ENCODE measurements at places on chromosomes 4 and X.

GRCh38 chr4:37533286-37534033 is 152.7 kb downstream of the RELL1 start:
- DNase-seq, result no peak

GRCh38 chr4:1246111-1246881 is 2.6 kb downstream of the CTBP1 start:
- DNase-seq, result no peak

GRCh38 chr4:140641789-140642439 is 73.2 kb upstream of the UCP1 start:
- no peak for DNase-seq

DNA sequence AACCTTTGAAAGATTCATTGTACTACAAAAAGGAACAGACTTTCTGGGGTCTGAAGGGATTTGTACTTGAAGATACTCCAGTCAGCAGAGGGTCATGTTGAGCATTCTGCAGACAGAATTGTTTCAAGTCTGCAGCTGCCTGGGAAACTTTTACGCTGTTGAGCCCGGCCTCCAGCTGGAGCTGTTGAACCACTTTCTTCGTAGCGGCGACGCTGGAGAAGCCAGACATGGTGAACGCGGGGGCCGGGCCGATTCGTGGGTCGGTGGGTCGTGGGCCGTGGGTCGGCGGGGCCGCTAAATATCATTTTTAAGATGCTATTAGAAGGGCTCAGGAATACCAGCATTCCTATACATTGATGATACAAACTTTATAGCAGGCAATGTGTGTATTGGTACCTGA is 12.0 kb upstream of the RTL9 start:
- no peak for DNase-seq

GRCh38 chr4:65422109-65422508 is 248.2 kb downstream of the EPHA5 start:
- DNase-seq, result no peak

GRCh38 chrX:109501176-109501575 is 19.3 kb upstream of the GUCY2F start:
- no peak for DNase-seq

DNA sequence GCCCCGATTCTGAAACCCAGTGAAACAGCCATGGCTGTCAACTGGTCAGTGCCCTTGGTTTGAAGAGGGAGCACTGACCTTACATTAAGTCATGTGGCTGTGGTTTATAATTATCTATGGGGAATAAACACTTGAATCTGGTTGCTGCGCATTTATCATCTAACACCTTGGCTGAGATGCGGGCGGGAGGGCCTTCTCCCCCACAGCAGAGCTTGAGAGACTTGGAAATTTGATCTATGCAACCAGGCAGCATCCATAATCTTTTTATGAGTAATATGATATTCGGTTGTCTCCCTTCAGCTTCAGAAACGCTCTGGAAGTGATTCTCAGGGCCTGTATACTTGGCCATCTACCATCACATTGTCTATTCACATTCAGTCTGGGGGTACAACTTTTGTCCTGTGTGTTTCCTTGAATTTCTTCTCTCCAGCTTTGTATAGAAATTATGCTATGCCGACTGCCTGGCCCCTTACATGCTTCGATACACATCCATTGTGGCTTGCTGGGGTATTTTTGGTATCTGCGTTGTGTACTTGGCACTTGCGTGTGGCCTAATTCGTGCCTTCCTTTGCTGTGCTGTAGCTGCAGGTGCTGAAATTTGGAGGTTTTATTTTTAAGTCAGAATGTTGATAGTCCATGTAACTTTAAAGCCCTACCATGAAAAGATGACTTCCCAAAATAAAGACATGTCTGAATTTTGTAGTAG is 321.6 kb downstream of the ARHGAP10 start:
- DNase-seq, result no peak

DNA sequence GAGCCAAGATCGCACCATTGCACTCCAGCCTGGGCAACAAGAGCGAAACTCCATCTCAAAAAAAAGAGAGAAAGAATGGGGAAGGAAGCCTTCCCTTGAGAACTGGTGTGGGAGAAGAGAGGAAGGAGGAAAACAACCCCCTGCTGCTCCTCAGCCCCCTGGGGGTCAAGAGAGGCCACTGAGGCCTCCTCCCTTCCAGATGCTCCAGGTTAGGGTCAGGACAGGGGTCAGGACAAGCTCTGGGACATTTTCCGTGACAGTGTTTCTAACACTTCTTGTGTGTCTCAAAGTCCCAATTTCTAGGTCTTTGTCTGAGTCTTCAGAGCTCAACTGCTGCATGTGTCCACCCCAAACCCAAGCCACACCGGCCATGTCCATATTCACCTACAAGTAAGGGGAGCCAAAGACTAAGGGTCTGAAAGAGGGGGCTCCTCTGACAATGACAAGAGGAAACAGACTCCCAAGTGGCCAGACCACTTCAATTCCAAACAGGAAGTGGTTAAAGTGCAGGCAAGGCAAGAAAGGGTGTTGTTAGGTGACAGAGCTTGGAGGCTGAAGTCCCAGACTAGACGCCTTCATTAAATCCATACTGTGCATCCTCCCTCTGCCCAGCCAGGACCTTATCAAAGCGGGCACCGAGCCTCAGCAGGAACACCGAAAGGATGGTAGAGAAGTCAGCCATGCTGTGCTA is 8.3 kb downstream of the L1CAM start:
- DNase-seq, result no peak

GRCh38 chr4:40448875-40449274 is 113.7 kb downstream of the CHRNA9 start:
- DNase-seq, result no peak

DNA sequence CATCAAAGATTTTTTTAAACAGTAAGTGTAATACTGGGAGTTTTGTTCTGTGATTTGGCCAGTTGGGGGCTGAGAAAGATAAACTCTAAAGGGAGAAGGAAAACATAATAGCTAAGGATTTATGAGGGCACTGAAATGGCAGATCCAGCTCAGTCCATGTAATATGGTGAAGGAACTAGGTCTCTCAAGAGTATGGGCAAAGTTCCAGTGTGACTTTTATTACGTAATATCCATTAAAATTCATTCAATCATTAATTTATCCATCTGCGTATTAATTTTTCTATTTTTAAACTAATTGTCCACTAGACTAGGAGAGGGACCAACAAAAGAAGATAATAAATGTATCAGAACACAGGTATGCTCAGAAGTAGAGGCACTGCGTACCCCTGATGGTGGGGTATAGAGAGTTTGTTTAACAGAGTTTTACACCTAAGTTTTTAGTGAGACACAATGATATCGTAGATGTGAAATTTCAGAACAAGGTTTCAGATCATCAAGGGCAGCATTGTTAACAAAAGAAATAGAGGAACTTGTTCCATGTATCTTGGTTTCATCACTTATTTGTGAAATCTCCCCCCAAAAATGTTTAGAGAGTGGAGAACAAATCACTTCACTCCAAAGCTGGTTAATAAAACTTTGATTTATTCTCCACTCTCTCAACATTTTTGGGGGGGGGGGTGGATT is 351.1 kb downstream of the GRXCR1 start:
- DNase-seq, result no peak

DNA sequence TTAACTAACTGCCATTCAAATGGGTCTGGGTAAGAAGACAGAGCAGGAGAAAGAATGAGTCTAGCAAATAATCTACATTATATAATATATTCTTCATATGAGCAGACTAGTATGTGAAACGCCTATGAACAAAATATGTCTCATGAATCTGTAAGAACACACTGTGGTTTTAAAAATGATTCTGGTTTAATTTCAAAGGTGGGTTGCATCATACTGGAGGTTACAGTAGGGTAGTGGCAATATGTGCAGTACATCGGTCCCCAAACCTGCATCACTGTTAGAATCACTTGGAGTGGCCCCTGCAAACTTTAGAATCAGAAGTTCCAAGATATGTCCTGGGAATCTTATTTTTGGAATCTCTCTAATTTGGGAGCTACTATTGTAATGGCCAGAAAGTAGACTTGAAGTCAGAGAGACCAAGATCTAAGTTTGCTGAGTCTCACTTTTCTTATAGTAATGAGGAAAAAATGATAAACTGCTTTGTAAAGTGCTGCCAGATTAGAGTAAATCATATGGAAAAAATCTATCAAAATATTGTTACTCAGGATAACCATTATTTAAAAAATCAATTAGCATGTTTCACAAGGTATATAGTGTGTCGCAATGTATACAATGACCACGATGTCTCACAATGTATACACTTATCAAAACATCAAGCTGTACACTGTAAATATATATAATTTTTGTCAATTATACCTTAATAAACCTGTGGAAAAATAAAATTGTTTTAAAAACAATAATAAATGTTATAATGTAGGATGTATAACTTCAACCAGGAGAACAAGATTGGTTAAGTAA is 37.9 kb upstream of the ARSJ start:
- DNase-seq, result no peak

DNA sequence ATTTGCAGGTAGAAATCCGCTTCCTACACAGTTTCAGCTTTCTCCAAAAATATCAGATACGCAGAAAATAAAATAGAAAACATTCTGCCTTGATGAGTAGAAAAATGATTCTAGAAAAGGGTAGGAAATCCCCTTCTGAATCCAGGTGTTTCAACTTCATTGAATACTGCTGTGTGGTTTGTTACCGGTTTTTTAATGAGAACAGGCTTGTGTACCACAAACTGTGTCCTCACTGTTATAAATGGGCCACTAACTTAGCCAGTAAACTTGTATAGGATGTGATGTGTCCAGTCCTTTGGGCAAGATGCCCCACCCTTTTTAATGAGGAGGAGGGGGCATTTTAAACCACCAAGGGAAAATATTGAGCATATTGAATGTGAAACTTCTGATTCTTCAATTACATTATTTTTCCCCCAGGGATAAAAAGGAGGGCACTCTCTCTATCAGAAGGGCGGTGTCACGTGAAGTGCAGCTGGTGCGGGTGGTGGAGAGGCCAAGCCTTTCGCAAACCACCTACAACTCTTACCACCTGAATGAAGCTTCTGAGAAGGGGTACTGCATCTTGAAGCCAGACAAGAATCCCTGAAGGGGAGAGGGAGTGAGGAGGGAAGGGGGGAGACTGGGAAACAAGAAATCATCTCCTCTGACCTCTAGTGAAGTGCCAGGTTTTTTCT is 4.5 kb downstream of the CXXC4 start:
- no peak for DNase-seq

- no peak for DNase-seq
Measured at GRCh38 chr4:184684491-184685189, 35.1 kb downstream of the PRIMPOL start.

- no peak for DNase-seq
Measured at GRCh38 chr4:133145758-133146573, 3.1 kb upstream of the PCDH10 start.

GRCh38 chrX:38654302-38654701 is 93.0 kb downstream of the TSPAN7 start:
- DNase-seq, result peak; percentile 30

DNA sequence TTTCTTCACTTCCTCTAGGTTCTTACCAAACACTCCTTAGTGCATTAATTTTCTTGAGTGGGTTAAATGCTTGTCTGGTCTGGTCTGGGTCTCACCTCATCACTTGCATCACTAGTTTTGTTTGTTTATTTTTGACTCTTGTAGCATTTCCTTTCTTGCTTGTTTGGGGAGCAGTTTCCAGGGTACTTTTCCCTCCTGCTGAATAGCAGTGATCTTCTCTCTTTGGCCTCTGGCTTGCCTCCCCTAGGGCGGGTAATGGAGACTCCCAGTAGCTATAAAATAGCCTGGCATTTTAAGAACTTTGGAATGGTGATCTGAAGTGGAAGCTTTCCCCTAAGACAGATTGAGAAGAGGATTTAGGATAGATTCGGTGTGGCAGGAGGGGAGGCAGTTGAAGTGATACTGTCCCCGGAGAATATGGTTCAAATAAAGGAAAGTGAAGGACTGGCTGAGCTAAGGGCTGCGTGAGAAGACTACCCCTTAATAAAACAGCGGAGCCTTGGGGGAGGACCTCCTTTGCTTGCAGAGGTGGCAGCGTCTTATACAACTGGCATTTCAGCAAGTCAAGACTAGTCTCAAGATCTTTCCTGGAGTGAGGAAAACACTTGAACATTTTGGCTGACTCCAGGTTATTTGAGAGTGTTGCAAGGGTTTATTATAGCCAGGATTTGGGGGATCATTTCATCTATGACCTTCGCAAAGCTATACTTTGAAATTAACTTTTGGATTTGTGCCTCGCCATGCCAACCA is 190.6 kb downstream of the FRAS1 start:
- no peak for DNase-seq

- DNase-seq, result no peak
Measured at GRCh38 chr4:3416270-3416669, 25.5 kb upstream of the HGFAC start.

- no peak for DNase-seq
Measured at GRCh38 chr4:73674451-73674919, 54.2 kb upstream of the RASSF6 start.

GRCh38 chr4:40337051-40337450 is 1.9 kb downstream of the CHRNA9 start:
- DNase-seq, result no peak

- DNase-seq, result no peak
Measured at GRCh38 chr4:7587433-7588405, 153.0 kb upstream of the PSAPL1 start.

DNA sequence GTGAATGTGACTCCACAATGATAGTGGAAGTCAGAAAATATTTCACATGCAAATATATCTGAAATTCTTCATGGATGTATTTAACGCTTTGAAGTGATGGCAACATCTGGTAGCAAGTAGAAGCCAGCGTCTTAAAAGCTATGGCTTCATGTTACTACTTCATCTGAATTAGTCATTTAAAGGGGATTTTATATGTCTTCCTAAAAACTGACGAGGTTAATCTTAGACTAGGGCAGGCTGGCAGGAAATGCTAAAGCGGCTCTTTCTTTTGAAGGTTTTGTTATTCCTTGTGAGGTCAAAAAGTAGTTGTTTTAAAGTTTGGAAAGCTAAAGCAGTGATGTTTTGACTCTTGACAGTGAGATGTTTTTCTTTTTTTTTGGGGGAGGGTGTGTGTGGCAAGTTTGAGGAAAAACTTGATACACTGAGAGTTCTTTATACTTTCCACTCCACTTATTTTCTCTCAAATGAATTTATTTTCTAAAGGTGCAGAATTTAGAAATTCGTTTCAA is 22.6 kb downstream of the PLS3 start:
- no peak for DNase-seq

GRCh38 chr4:101019941-101020401 is 327.4 kb downstream of the PPP3CA start:
- no peak for DNase-seq

GRCh38 chr4:22897520-22898108 is 204.9 kb downstream of the GBA3 start:
- DNase-seq, result peak; percentile 17

GRCh38 chrX:134010690-134011089 is 25.3 kb upstream of the GPC3 start:
- DNase-seq, result no peak

- no peak for DNase-seq
Measured at GRCh38 chr4:120694973-120695372, 227.6 kb downstream of the PRDM5 start.
